ENCODE measurements at places on chromosomes 3 and 15.

DNA sequence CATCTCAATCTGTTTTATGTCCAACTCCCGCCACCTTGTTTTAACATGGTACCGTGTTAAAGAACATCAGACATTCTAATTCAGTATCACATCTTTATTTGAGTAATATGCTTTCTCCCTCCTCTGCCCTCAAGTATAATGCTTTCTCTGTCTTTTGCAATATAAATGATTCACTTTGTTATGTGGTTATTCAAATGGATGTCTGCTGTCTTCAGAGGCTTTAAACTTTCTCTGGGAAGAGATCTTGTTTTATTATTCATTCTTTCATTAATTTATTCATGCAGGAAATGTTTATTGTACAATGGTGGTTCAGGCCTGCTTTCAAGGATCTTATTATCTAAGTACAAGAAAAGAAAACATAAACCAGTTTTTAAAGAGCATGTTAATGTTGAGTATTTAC, 57.1 kb downstream of the RAP2B start:
- DNase-seq, result no peak

DNA sequence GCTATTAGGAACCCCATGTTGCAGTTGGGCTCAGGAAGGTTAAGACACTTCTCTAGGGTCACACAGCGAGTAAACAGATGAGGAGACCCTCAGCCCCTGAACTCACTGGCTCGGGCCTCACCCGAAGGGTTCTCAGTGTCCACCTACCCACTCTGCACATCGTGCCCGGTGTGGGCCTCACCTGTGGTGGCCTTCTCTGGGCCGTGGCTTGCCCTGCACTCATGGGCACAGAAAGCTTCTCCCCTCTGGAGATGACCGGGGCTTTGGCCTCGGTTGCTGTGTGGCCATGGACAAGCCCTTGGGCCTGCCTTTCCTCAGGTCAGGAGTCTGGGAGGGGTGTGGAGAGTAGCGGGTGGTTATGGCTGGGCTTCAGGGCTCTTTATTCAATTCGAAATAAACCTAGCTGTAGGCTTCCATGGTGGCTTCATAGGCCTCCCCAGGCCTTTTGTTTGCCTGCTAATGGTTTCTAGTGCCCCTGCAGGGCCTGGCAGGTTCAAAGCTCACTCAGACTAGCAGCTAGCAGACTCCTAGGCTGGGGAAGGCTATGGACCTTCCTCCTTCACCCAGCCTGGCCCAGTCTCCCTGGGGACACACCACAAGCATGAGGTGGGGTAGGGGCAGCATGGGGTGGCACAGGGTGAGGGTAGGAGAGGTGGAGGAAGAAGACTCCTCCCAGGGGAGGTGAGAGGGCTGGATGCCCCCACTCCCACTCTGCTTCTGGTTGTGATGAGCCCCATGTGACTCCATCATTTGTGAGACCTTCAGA, 103.1 kb downstream of the LINGO1 start:
- DNase-seq, result no peak

DNA sequence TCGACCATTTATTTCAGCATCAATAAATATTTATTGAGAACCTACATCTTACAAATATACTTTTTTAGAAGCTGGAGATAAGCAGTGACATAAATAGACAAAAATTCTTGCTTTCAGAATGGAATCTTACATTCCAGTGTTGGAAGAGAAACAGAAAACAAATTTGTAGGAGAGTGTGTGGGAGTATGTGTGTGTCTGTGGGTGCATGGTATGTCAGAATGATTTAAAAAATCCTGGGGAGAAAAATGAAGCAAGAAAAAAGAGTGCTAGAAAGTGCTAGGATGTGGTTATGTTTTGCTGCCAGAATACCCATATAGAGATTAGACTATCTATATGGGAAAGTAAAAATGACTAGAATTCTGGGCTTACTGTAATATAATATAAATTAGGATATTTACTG, 561.7 kb upstream of the SGO1 start:
- no peak for DNase-seq

DNA sequence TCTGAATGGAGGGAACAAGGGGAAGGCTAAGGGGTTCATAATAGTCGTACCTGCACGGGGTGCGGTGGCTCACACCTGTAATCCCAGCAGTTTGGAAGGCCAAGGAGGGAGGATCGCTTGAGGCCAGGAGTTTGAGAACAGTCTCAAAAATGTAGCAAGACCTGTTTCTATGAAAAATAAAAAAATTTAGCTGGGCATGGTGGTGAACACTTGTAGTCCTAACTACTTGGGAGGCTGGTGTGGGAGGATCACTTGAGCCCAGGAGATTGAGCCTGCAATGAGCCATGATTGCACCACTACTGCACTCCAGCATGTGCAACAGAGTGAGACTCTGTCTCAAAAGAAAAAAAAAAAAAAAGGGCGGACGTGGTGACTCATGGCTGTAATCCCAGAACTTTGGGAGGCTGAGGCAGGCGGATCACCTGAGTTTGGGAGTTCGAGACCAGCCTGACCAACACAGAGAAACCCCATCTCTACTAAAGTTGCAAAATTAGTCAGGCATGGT, 17.9 kb upstream of the HDAC11 start:
- no peak for DNase-seq

DNA sequence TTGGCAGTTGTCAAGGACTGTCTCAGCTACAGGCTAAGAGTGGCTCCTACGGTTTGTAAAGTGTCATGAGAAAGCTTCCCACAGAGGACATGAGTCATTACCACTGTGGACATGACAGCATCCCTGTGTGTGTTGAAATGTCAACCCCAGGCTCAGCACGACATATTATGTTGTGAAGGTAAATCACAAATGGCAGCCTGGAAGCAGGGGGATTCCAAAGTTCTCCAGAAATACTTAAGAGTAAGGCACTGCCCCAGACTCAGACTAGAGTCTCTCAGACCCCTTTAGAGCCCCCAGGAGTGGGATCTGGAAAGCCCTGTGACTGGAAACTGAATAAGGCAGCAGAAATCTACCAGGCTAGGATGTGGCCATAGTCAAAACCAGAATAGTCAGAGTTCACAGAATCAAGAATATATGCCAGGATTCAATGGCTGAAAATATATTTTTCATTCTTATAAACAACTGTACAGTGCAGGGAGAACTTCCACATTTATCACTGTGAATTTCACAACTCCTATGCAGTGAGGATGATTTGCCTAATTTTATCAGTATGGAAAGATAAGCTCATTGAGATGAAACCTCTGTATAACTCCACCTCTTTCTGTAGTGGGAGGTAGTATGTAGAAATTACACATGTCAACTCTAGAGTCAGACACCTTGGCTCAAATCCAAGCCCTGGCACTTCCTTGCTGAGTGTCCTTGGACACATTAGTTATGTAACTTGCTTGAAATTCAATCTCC, 237.1 kb upstream of the CFAP20DC start:
- DNase-seq, result no peak

DNA sequence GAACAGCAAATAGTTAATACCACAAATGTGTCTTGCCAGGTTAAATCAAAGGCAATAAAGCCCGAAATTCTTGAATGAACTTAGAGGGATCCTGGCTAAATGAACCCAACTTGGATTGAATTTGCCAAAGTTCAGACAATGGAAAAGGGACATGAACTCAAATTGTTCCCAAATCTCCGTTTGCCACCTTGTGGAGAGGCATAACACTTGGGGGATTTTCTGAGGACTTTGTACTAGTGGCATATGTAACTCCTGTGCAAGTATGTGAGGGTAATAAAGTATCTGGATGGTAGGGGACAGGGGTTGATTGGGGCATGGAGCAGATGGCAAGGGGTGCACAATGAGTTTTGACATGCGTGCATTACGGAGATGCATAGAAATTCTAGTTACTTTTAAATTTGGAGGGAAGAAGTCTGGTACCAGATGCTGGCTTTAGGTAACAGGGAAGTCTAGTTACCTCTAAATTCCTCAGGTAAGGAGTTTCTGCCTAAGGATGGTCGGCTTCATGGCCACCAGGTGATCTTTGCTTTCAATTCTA, 1.2 kb upstream of the TCAIM start:
- no peak for DNase-seq

DNA sequence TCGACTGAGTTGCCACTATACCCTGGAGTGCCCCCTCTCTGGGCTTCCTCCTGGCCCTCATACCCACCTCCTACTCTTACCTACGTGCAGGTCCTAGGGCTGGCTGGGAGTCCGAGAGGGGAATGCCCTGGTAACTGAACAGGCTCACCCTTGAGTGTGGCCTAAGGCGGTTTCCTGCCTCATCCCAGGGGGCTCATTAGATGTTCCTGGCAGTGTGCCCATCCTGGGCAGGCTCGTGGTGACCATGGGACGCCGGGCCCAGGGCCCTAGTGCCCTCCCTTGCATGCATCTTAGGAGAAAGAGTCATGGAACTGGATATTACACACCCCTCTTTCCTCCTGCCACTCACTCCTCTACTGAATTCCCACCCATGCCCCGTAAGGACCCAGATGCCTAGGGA, 2.8 kb downstream of the SEMA4B start:
- DNase-seq, result no peak

GRCh38 chr3:192409838-192410683, 317.3 kb downstream of the FGF12 start:
- no peak for DNase-seq

DNA sequence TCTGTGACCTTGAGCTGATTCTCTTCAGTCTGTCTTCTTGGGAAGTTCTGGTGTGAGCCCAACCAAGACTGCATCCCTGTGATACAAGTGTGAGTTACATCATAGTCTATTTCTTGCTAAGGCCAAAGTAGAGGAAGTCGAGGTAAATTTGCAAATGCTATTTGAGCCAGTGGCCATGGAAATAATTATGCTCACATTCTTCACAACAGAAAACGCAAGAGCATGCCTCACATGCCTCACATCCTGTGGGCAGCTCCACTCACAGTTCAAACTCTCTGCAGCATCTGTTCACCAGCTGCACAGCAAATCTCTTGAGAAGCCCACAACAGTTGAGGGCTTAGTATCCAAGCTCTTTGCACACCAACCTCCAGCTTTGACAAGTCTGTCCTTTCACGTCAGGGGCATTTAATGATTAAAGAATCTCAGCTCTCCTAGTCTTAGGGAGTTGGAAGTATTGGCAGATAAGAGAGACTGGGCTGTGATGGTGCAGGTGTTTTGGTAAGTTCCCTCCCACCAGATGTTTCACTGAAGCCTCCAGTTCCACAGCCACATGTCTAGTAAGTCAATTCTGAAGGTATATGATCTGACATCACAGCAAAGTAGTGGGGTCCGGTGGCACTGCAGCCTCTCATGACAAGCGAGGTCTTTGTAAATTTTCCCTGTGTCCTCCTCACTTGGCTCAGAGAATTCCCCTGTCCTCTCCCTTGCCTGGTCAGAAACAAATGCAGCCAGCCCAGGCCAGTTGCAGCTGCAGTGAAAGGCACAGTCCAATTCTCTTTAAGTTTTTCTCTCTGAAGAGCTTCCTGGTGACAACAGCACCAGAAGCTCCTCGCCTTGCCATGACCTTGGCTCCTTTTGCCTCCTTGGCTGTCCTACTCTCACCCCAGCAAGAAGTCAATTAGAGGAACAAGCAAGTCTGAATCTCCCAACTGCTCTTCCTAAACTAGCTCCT, 166.1 kb downstream of the SSR3 start:
- DNase-seq, result no peak

- DNase-seq, result no peak
Observed at GRCh38 chr3:187571701-187572100, 98.5 kb downstream of the SST start.

- no peak for DNase-seq
Observed at GRCh38 chr3:194482196-194482593, 4.6 kb downstream of the ATP13A3 start.

DNA sequence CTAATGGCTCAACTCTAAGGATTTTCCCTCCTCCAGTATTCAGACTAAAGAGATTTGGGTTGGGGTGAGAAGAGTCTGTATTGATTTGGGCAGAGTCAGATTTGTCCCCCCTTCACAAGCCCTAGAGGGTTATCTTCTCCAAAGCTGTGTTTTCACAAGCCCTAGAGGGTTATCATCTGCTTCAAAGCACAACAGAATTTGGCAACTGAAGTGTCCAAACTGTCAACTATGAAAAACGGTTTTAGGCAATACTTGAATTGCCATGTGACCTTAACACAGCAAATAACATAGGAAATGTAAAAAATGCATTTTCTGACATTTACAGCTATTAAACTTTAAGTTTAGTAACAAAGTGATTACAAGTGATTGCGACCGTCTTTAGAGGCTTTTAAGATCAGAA, 119.9 kb downstream of the IMPG2 start:
- no peak for DNase-seq

GRCh38 chr3:13091898-13092611, 18.8 kb upstream of the IQSEC1 start:
- peak; percentile 87 for DNase-seq

DNA sequence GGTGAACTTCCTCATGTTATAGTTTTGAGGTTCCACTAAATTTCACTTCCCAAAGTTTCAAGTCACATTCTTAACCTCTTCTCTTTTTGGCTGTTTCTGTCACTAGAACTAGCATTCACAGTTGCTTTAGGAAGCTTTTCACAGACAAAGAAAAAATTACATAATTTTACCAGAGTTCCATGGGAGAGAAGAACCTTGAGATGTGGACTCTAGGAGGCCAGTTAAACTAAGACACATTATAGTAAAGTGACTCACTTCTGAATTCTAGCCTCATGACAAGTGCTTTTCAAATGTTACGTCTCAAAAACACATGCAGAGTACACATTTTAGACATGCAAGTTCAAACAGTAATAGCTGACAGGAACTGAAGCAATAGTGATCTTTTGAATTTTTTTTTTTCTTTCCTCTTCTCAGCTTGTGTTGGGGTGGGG, 39.9 kb upstream of the LRTM1 start:
- no peak for DNase-seq

GRCh38 chr3:153547970-153548369, 385.9 kb downstream of the RAP2B start:
- DNase-seq, result no peak

GRCh38 chr15:39432912-39433348, 147.9 kb upstream of the THBS1 start:
- DNase-seq, result no peak

- DNase-seq, result no peak
Observed at GRCh38 chr3:15099364-15100098, 583 bp upstream of the RBSN start.

GRCh38 chr3:75171630-75172230, 492.4 kb upstream of the FRG2C start:
- no peak for DNase-seq

- DNase-seq, result no peak
Observed at GRCh38 chr3:152742368-152743347, 92.3 kb upstream of the P2RY1 start.

- no peak for DNase-seq
Observed at GRCh38 chr3:22507709-22508108, 695.4 kb upstream of the UBE2E2 start.

GRCh38 chr3:59872128-59872527, 822.3 kb upstream of the CFAP20DC start:
- DNase-seq, result no peak

DNA sequence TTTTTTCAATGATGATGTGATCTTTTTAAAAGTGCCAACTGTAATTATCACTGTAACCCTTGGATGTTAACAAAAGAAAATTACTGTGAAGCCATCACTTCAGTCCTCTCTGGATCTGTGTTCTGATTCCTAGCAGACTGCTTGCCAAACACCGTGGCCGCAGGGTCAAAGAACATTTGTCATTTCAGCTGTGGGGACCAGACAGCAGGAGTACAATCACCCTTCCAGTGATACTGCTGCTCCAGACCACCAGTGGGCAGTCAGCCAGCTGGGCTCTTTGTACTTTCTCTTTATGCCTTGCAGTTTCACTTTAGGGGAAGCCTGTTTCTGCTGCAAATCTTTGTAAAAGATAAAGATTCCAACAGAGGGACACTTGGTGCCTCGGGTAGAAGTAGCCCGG, 770.0 kb downstream of the GRM7 start:
- no peak for DNase-seq

All from coronary artery (tissue), 2 donors.